Pancreas (tissue), 10 donors: ENCODE measurements at places on chromosomes 6 and 20. TPM values are rescaled to one million over a fixed set of nuclear protein-coding genes. Genes with fewer than 3 reads are reported as not detected.

SNPH gene
- total RNA-seq, result 1.1 TPM

KHDC1L gene
- total RNA-seq, result not detected

TRIM31 gene
- 0.16 TPM for total RNA-seq

ADGRF1 gene
- 0.34 TPM for total RNA-seq

GRCh38 chr20:44017905-44018258 lies 103.2 kb downstream of the TOX2 start:
- no peaks in the 10 kb centered on the region for H3K27me3 ChIP-seq
- no peak for DNase-seq
- no peak overlapping the region for H3K4me3 ChIP-seq
- H3K36me3 ChIP-seq, result no peaks in the 10 kb centered on the region
- H3K27ac ChIP-seq, result no peak overlapping the region

- peaks cover 7% of the 10 kb centered on the region for H3K36me3 ChIP-seq
- H3K27me3 ChIP-seq, result no peaks in the 10 kb centered on the region
- no peak overlapping the region for H3K27ac ChIP-seq
- H3K4me3 ChIP-seq, result no peak overlapping the region
- no peaks in the 10 kb centered on the region for H3K4me1 ChIP-seq
- peak; percentile 76 for DNase-seq
Observed at GRCh38 chr6:113860181-113860955, 3.2 kb downstream of the MARCKS start.

DNA sequence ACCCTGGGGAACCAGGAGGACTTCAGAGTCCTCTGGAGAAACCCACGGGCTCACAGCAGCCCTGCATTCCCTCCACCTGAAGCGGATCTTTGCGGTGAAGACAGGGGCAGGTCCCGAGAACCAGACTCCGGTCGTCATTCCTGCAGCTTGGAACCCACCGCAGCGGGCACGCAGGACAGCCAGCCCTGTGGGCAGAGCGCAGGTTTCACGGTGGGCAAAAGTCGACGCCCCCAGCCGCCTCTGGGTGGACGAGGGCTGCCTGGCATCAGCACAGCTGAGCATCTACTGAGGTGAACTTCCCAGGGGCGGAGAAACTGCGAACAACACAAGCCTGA lies 118.3 kb downstream of the PSMB1 start:
- no peak for DNase-seq
- no peaks in the 10 kb centered on the region for H3K36me3 ChIP-seq
- no peak overlapping the region for H3K27ac ChIP-seq
- H3K4me1 ChIP-seq, result no peaks in the 10 kb centered on the region
- H3K27me3 ChIP-seq, result no peaks in the 10 kb centered on the region

DNA sequence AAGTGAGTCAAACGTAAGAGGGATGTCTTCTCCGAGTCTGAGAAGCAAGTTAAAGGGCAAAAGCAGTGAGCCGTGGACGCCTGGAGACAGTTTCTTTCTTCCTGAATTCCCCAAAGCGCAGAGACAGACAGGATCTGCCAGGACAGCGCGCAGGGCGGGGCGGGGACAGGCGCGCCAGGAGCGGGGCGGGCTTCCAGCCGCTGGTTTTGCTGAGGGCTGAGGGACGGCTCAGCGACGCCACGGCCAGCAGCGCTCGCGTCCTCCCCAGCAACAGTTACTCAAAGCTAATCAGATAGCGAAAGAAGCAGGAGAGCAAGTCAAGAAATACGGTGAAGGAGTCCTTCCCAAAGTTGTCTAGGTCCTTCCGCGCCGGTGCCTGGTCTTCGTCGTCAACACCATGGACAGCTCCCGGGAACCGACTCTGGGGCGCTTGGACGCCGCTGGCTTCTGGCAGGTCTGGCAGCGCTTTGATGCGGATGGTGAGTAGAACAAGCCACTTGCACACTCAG lies at the start of gene SCGN:
SCGN (plus strand) TSS at position 209 of the 509 bp plus-strand sequence; CDS start at position 398, 189 bp downstream.
- H3K27me3 ChIP-seq, result no peaks in the 10 kb centered on the region
- no peaks in the 10 kb centered on the region for H3K36me3 ChIP-seq
- no peak within 1 kb of the TSS for H3K4me3 ChIP-seq

GRCh38 chr6:35050757-35051330 lies 90.3 kb downstream of the TCP11 start:
- H3K4me1 ChIP-seq, result peaks cover 5% of the 10 kb centered on the region
- DNase-seq, result no peak
- H3K36me3 ChIP-seq, result peaks cover 6% of the 10 kb centered on the region
- no peaks in the 10 kb centered on the region for H3K27me3 ChIP-seq

GRCh38 chr6:136235233-136235564 lies 14.9 kb downstream of the MTFR2 start:
- DNase-seq, result no peak
- no peak overlapping the region for H3K4me3 ChIP-seq
- H3K4me1 ChIP-seq, result no peaks in the 10 kb centered on the region
- no peak overlapping the region for H3K27ac ChIP-seq
- no peaks in the 10 kb centered on the region for H3K27me3 ChIP-seq

- no peaks in the 10 kb centered on the region for H3K36me3 ChIP-seq
- H3K4me3 ChIP-seq, result no peak overlapping the region
- H3K27ac ChIP-seq, result no peak overlapping the region
- H3K27me3 ChIP-seq, result no peaks in the 10 kb centered on the region
- H3K4me1 ChIP-seq, result no peaks in the 10 kb centered on the region
Observed at GRCh38 chr6:148263961-148264360, 78.7 kb upstream of the SASH1 start.
